ENCODE measurements at places on chromosomes 7 and 10. TPM values are rescaled to one million over a fixed set of nuclear protein-coding genes. Genes with fewer than 3 reads are reported as not detected.

MEOX2 gene
- total RNA-seq = not detected

DNA sequence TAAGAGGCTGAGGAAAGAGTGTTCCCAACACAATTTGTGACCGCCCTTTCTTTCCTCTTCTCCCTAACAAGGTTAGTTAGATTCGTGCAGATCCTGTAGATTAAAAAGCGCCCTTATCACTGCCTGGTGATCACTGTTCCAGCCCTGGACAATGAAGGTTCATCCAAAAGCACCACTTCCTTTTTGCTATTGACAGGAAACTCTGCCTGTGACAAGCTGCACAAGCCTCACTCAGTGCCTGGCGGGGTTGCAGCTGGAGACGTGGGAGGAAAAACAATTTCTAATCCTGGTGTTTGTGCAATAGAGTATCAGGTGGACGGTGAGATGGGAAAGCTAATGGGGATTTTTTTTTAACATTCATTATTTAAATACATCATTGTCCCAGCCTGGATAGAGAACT is 105.9 kb upstream of the CAV2 start:
- DNase-seq = no peak

DKK1 gene
- total RNA-seq = not detected

GRCh38 chr10:72688208-72688651 is 3.7 kb upstream of the MCU start:
- DNase-seq = no peak

GRCh38 chr10:80596391-80597257 is 58.9 kb downstream of the SH2D4B start:
- peak; percentile 38 for DNase-seq

GRCh38 chr10:128576336-128576735 is 450.1 kb upstream of the MKI67 start:
- no peak for DNase-seq

GRCh38 chr7:143507094-143507518 is 29.4 kb downstream of the TAS2R41 start:
- no peak for DNase-seq

ITPRID1 gene
- total RNA-seq = not detected

DNA sequence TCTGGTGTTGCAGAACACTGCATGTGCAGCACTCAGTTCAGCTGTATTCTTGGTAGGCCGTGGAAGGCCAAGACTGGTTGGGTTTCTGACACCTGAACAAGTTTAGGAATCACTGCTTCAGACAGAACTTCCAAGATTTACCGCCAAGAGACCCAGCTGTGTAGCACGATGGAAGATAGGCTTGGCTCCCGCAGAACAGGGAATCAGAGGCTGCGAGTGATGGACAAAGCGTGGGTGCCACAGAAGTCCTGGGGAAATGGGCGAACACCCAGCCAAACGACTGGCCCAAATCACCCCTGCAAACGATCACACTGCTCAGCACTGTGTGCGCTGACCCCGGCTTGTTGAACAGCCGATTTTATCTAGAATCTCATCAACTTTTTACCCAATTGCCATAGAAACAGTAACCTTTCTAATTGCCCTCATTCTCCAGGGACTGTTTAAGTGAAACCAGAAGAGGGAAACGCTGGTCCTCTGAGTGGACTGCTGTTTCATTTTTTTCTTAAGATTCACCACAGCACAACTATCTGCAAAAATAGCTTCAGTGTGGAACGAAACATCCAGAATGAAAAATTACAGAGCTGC is 17.9 kb downstream of the ZFAND2A start:
- no peak for DNase-seq

DNA sequence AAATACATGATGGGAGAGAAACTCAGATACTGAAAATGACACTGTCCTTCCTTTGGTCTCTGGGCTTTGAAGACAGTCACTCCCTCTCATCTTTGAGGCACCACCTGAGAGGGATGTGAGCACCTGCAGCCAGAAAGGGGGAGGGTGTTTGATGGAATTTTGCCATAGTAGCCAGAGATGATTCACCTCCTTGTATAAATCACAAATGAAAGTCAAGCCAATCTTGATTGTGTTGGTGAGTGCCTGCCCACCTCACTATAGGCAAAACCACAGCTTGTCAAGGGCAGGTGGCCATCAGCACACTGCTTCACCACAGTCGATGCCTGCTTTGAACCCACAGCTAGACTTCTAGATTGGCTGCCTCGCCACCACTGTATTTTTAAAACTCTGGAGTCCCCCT is 48.2 kb downstream of the PON1 start:
- no peak for DNase-seq

AKR1D1 gene
- not detected for total RNA-seq

DNA sequence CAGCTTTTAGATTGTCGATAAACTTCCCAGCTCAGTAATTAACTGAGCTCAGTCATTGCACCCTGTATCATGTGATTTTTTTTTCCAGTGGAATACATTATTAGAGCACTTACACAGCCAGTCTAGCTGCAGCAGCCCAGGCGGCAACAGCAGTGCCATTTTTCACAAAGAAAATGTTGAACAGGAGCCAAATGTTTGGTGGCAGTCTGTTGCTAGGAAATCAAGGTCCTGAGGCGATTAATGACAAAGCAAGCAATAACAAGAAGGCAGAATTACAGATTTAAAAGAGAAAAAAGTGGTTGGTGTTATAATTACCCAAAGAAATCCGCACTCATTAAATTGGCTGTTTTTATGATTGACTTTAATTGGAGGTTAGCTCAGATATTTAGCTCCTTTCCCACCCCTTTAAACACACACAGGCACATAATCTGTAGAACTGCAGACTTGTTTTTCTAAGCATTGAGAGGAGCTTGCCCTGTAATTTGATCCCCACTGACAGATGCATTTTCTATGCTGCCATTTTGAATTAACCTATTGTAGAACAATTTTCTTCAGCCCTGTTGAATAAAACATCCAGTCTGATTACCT is 267.4 kb downstream of the ADK start:
- no peak for DNase-seq

RELN gene
- not detected for total RNA-seq
